ENCODE measurements at places on chromosomes 7 and 10.

GRCh38 chr7:37920849-37921805 is 687 bp downstream of the EPDR1 start:
- DNase-seq: peak; percentile 89

- no peak for DNase-seq
These were observed 26.4 kb downstream of the ARL4A start for GRCh38 chr7:12713625-12714378.

- no peak for DNase-seq
These were observed 78.3 kb upstream of the ATP6V0A4 start for GRCh38 chr7:138876326-138876725.

DNA sequence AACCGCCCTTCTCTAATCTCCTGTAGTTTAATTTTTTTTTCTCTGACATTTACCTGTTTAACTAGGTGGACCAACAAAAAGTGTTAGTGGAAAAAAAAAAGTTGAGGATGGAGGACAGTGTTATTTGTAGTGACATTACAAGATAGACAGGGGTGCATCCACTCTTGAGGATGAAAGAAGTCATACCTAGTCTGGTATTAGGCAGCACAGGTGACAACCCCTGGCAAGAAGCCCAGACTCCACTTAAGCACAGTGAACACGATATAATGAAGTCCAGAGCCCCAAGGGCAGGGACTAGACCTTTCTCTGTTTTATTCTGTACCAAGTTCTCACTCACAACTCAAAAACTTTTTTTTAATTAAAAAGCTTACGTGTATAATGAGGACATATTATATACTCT is 268.4 kb downstream of the GPR37 start:
- DNase-seq: no peak

- DNase-seq: no peak
These were observed 44.6 kb downstream of the TMEM168 start for GRCh38 chr7:112745635-112746034.

GRCh38 chr10:132806110-132806509 is 20.2 kb upstream of the NKX6-2 start:
- no peak for DNase-seq

DNA sequence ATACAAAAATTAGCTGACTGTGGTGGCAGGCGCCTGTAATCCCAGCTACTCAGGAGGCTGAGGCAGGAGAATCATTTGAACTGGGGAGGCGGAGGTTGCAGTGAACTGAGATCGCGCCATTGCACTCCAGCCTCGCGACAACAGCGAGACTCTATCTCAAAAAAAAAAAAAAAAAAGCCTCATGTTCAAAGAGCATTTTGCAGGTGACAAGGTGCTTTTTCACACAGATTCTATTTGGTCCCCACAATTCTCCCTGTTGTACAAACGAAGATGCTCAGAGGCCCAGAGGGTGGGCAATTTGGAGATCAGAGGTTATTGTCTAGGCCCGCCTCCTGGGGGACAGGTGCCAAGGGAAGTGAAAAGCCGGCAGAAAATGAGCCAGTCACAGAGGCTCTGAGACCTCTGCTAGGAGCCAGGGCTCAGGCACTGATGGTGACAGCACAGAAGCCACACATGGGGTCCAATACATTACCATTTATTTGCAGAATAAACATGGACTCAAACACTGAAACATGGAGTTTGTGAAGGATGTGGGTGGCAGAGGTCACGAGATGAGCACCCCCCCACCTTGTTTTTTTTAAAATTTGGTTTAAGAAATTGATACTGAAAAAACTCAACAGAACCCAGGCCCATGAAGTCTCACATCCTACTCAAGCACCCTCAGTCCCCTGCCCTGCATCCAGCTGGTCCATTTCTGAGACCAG is 882 bp upstream of the GAL3ST4 start:
- DNase-seq: no peak

DNA sequence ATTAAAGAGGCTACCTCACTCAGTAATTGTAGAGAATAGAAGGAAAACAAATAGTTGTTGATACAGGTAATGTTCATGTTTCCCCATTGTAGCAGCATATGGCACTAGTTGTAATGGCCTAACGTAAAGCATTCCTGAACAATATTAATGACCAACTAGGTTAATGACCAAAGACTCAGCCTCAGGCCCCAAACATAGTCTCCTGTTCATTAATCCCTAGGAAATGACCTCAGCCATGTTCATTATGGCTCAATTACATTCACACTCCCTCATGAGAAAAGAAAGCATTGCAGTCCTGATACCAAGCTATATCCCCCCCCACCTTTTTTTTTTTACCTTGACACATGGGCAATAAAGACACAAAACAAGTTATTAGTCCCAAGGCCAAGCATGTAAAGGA is 12.7 kb downstream of the FRMD4A start:
- no peak for DNase-seq

DNA sequence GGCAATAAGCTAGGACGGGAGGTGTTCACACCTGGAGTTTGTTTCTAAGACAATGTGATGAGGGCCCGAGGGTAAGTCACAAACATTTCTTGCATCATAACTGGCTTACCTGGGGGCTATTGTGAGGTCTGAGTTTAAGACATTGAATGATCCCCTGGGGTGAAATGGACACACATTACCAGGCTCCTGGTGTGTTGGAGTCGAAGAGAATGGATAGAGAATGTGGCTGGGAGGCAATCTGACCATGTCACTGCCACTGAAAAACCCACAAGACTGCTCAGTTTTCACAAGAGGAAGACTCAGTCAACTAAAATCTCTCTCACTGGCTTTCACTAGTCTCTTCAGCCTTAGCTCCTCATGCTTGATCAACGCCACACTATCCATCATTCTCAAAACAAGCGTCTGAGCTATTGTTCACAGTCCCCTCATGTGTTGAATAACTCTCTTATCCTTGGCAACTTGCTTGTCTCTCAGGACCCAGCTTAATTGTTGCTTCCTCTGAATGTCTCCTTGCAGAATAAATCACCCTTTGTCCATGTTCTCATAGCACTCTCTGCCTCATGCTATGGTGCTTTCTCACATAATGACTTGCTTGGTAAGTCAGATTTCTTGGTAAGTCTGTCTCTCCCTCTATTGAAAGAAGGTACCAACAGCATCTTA is at the start of gene C10orf120:
Gene C10orf120, minus strand, starts transcription at position 51 of the 660 bp plus-strand sequence. CDS start 56 bp downstream, outside the sequence.
- DNase-seq: no peak

DNA sequence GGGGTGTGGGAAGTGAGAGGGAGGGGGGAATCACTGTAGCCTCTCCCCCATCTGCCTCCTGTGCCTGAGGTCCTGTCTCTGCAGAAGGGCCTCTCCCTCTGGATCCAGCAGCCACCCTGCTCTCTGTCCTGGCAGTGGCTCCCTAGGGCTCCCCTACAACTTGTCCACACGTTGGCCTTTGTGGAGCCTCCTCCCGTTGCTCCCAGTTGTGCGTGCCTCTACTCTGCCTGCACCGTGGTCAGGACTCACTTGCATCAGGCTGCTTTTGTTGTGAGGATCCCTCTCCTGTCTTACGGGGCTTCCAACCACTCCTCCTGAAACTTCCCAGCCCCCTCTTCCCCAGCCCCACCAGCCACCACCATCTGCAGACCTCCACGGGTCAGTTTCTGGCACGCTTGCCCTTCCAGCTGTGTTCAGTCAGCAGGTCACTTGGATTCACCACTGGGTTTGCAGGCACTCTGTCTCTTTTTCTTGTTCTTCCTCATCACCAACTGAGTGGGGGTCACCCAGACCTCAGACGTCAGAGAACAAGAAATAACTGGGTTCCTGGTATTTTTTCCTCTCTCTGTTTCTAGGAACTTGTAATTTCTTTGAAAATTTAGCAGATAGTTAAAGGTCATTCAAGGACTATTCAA is 62.3 kb downstream of the RAMP3 start:
- no peak for DNase-seq
